ENCODE measurements at places on chromosomes 13 and 19.

GRCh38 chr13:77429320-77430142 lies 102.6 kb upstream of the MYCBP2 start:
- peak; percentile 61 for DNase-seq

- no peak for DNase-seq
Observed at GRCh38 chr13:33372251-33372919, 86.8 kb upstream of the STARD13 start.

- no peak for DNase-seq
Observed at GRCh38 chr13:23620613-23621315, 50.6 kb downstream of the TNFRSF19 start.

DNA sequence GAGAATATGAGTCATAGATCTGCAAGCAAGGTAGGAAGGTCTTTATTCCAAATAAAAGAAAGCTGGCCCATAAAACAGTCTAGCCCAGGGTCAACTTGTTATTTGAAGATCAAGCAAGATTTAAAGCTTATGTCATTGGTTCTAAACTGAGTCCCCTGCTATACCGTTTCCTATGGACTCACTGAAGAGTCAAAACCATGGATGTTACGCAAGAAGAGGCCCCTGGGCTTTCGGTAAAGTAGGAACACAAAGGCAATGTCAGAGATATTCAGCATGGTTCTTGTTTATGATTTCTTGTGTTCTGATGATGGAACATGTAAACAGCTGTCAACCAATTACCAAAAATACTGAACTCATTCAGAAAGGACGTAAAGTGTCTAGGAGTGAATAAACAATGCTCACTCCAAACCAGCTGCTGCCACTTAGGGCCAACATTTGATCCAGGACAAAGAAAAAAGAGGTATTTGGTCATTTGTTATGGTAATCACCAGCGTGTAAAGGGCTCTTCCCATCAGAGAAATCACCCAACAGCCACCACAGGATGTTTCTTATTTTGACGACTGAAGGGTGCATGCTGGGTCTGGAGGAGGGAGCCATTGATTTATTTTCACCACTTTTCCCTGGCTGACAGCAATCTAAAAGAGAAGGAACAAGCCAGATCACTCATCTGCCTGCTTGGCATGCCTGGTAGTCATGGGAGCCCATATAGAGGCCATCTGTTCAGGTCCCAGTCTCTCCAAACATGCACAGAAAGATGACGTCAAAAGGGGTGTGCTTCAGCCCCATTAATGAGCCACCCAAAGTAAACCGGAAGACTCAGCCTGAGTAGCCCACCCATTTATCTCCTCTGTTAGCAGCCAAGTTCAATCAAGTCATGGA lies 68.3 kb downstream of the FGF14 start:
- DNase-seq: no peak

DNA sequence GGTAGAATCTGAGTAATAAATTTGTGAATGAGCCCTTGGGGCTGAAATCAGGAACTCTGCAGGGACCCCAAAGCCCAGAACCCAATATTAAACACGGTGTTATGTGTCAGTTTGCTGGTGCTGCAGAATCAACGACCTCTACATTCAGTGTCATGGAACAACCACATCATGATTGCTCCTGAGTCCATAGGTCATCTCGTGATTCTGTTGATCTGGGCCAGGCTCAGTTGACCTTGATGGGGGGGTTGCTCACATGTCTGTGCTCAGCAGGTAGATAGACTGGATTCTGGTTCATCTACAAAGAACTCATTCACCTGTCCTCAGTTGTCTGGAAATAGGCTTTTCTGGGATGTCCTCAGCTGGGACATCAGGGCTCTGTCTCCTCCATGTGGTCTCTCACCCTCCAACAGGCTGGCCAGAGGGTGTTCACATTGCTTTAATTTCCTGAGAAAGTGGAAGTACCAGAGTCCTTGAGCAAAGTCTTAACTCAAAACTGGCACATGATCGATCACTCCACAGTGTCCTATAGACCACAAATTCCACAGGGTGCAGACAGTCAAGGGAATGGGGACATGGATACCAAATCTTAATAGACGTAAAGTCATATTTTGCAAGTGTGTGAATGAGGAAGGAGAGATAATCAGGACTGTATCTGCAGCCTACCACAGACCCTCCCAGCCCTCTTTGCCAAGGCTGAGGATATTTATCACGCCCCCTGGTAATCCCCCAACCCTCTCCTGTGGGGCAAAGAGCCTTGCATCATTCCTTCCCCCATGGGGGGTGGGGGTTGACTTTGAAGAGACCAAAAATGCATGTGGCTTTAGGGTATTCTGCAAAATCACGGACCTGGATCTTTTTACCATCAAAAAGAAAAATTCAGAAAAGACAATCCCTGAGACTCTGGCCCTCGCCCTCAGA lies 39.3 kb upstream of the IGFL1 start:
- DNase-seq: no peak

- DNase-seq: no peak
Observed at GRCh38 chr13:97182111-97182890, 39.8 kb upstream of the MBNL2 start.
